ENCODE measurements at places on chromosomes 13 and 19. TPM values are rescaled to one million over a fixed set of nuclear protein-coding genes. Genes with fewer than 3 reads are reported as not detected.

Gene NLRP7
- total RNA-seq = not detected

Gene CYSLTR2
- 10.6 TPM for total RNA-seq

Gene SPINT2
- 9.0 TPM for total RNA-seq

Gene ANKRD24
- 0.46 TPM for total RNA-seq

Gene SMAD9
- total RNA-seq = 10.2 TPM

Gene ZNF738
- total RNA-seq = 2.3 TPM

All from right cardiac atrium (tissue), 5 donors.